CD4-positive, CD25-positive, alpha-beta regulatory T cell (primary cell): ENCODE measurements at places on chromosomes 4 and X. TPM values are rescaled to one million over a fixed set of nuclear protein-coding genes. Genes with fewer than 3 reads are reported as not detected.
A peak's percentile ranks its signal among the peaks of the same experiment; 100 is the strongest.

- H3K36me3 ChIP-seq = peaks cover 27% of the 10 kb centered on the region
- peaks cover 20% of the 10 kb centered on the region for H3K4me1 ChIP-seq
- DNase-seq = no peak
- no peaks in the 10 kb centered on the region for H3K27me3 ChIP-seq
- H3K27ac ChIP-seq = peak overlapping the region; percentile 88
Observed at GRCh38 chr4:125091-125771, 930 bp downstream of the ZNF718 start.

- no peak for DNase-seq
- no peaks in the 10 kb centered on the region for H3K4me1 ChIP-seq
- H3K27me3 ChIP-seq = no peaks in the 10 kb centered on the region
- no peak overlapping the region for H3K27ac ChIP-seq
- H3K36me3 ChIP-seq = no peaks in the 10 kb centered on the region
- peak overlapping the region; percentile 4 for H3K4me3 ChIP-seq
Observed at GRCh38 chr4:52588771-52589591, 70.1 kb downstream of the USP46 start.

DNA sequence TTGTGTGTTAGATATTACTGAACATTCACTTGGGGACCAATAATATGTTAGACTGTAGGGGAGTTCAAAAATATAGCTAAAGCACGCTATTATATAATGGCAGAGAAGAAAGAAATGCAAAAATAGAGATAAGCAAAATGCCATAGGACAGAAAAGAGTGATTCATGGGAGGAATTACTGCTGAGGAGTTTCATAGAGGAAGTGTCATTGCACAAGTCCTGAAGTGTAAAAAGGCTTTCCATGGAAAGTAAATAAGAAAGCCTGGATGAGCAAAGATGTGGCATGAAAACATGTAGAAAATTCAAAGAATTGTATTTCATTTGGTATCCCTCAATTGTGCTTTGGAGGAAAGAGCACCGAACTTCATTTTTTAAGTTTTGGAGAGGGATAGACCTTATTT lies 14.5 kb downstream of the HMGB2 start:
- H3K27ac ChIP-seq = no peak overlapping the region
- no peaks in the 10 kb centered on the region for H3K27me3 ChIP-seq
- H3K36me3 ChIP-seq = peaks cover 21% of the 10 kb centered on the region
- H3K4me1 ChIP-seq = no peaks in the 10 kb centered on the region
- no peak overlapping the region for H3K4me3 ChIP-seq
- no peak for DNase-seq

- DNase-seq = peak; percentile 62
- H3K36me3 ChIP-seq = no peaks in the 10 kb centered on the region
- no peaks in the 10 kb centered on the region for H3K27me3 ChIP-seq
- no peaks in the 10 kb centered on the region for H3K4me1 ChIP-seq
- H3K27ac ChIP-seq = no peak overlapping the region
Observed at GRCh38 chrX:51459125-51459524, 37.3 kb downstream of the NUDT11 start.

DNA sequence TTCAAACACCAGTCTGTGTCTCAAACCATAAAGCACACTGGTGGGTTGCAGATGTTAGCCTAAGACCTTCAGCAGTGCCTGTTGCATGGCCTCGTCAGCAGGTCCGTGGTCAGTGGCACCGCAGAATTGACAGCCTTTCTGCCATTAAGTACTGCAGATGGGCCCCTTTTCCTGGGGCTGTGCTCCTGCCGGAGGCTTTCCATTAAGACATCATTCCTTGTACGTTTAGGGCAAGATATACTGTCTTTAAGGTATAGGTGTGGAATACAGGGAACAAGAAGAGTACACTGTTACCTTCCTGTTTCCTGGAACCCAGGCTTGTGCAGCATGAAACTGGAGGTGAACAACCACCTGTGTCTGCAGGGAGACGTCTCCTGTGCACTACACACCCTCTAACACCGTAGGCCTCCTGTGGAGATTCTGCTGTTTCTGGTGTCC lies 67.9 kb upstream of the WDR1 start:
- H3K4me3 ChIP-seq = no peak overlapping the region
- no peaks in the 10 kb centered on the region for H3K27me3 ChIP-seq
- no peaks in the 10 kb centered on the region for H3K36me3 ChIP-seq
- H3K27ac ChIP-seq = no peak overlapping the region

DNA sequence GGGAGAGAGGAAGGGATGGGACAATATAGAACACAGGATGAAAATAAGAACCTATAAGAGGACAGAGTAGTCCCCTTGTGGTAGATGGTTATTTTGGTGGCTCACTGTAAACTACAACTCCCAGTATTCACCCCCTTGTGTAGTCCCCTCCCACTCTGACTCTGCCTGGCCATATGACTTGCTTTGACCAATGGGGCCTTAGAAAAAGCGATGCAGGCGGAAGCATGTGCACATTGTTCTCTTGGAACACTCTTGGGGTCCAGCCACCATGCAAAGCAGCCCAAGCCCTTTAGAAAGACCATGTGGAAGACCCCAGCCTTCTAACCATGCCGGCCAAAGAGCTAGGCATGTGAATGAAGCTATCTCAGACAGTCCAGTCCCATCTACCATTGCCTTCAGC lies 415.0 kb downstream of the BCOR start:
- no peak overlapping the region for H3K4me3 ChIP-seq
- no peak for DNase-seq
- H3K27me3 ChIP-seq = peaks cover 2% of the 10 kb centered on the region
- no peak overlapping the region for H3K27ac ChIP-seq

DNA sequence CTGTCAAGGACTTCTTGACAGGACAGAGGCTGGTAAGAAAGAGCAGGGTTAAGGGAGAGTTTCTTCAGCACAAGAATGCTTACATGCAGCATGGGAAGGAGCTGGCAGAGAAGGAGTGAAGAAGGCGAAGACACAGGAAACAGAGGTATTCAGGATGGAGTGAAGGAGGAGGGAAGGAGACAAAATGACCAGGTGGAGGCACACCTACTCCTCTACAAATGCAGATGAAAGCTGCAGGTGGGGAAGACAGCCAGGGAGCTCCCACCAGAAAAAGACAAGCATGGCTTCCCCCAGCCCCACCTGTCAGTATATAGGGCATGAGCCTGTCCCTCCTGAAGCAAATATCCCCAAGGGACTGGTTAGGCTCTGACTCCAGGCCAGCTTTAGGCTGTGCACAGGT lies 29.6 kb upstream of the NKRF start:
- H3K4me1 ChIP-seq = no peaks in the 10 kb centered on the region
- H3K36me3 ChIP-seq = peaks cover 74% of the 10 kb centered on the region
- H3K27ac ChIP-seq = peak overlapping the region; percentile 23
- no peak overlapping the region for H3K4me3 ChIP-seq

DNA sequence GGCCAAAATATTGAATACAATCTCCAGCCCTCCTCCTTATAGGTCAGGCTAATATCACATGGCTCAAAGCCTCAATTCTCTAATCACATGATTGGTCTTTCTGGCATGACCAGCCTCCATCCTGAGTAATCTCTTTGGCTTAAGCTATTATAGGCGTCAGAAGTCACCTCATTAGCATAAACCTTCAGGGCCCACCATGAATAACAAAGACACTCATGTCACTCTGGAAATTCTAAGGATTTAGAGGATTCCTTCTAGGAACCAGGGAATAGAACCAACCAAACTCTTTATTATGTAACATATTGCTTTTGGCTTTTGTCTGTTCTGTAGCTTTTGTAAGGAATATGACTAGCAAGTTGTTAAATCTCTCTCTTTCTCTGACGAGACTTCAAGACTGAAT lies 109.2 kb upstream of the IGFBP7 start:
- no peak overlapping the region for H3K27ac ChIP-seq

DNA sequence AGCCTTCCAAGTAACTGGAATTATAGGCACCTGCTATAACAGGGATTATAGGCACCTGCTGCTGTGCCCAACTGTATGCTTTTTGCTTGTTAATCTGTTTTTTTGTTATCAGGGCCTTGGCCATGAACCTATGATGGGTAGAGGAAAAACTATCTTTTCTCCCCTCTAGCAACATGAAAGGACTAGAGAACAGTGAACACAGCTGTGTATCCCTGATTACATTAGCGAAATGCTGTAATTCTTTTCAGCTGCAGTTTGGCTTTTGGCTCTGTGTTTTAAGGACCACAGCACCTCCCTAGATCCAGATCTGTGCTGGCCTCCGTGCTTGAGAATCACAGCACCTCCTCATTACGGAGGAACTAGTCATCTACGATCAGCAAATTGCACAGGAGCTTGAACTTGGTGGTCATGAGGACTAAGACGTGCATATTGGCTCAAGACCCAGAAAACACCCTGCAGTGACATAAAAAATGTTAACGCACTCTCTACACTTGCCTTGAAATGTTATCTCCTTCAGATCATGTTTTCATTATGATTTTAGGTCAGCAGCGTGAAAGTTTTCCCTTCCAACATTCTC lies 57.7 kb upstream of the S100G start:
- H3K27me3 ChIP-seq = no peaks in the 10 kb centered on the region
- DNase-seq = no peak
- no peaks in the 10 kb centered on the region for H3K4me1 ChIP-seq
- H3K27ac ChIP-seq = no peak overlapping the region
- H3K36me3 ChIP-seq = no peaks in the 10 kb centered on the region

- DNase-seq = no peak
- H3K4me3 ChIP-seq = no peak overlapping the region
- peaks cover 10% of the 10 kb centered on the region for H3K36me3 ChIP-seq
Observed at GRCh38 chr4:106305435-106306055, 10.5 kb downstream of the TBCK start.

DNA sequence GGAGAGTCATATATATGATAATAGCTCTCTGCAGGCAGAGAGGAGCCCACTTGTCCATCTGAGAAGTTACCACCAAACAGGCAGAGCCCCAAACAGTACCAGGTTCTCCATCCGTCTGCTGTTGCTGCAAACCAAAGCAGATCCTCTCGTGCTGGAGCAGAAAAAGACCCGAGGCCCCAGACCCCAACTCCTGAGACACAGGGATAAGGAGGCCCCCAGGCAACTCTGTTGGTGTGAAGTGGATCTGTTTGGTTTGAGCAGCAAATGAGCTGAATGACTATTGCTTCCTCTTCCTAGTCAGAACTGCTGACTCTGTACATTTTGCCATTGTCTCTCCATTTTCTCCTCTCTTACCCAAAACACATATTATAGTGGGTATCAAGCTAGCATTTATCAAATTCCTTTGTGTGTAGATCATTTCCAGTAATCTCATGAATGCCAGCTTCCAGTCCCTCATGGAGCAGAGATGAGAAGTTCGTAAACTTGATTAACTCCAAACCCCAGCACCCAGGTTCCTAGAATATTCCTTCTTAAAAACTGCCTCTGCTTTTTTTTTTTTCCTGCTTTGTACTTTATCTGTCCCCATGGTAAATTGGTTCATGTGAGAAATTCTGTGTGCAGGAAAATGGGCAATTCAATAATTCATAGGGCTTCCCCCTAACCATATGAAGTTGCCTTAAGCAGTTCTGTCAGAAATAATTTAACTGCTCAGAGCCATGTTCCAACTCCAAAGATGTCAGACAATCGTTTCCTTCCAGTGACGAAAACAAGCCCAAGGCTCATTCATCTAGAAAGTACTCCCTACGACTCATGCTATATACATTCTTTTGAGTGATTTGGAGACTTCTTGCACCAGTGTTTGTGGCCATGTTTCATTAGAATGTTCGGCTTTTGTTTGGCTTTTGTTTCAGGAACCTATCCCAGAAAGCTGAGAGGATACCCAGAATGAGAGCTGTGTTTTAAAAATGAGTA lies 98.6 kb upstream of the ATXN3L start:
- H3K4me3 ChIP-seq = no peak overlapping the region
- no peak for DNase-seq
- no peaks in the 10 kb centered on the region for H3K36me3 ChIP-seq
- H3K27me3 ChIP-seq = no peaks in the 10 kb centered on the region
- no peaks in the 10 kb centered on the region for H3K4me1 ChIP-seq
- no peak overlapping the region for H3K27ac ChIP-seq

DNA sequence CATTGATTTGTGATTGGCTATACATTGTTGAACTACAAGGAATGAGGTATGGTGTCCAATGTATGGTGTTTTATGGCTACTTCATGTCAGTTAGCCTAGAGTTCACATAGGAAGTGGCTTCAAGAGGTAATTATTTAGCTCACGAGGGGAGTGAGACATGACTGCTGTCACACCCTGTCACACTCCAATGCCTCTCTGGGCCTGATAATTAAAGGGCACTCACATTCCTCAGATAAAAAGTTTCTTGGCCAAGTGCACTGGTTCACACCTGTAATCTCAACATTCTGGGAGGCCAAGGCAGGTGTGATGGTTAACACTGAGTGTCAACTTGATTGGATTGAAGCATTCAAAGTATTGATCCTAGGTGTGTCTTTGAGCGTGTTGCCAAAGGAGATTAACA lies 65.0 kb upstream of the DDX60 start:
- no peak overlapping the region for H3K27ac ChIP-seq
- no peaks in the 10 kb centered on the region for H3K4me1 ChIP-seq
- no peak overlapping the region for H3K4me3 ChIP-seq

DNA sequence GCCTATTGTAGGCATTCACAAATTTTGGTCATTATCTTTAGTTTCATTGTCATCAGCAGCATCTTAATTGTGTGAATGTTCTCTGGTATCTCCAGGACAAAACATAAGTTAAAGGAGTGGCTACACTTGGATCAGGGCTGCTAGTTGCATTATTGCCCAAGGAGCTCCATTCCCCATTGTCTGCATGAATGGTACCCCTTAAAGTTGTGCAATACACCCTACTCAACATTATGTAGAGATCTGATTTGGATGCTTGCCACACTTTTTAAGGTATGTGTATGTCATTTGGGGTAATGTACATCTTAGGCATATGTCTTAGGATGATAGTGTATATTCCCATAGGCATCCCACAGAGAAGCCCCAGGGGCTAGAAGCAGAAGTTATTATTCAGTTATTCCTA lies 2.9 kb downstream of the GRXCR1 start:
- H3K4me3 ChIP-seq = no peak overlapping the region
- no peaks in the 10 kb centered on the region for H3K4me1 ChIP-seq
- no peak overlapping the region for H3K27ac ChIP-seq
- H3K36me3 ChIP-seq = no peaks in the 10 kb centered on the region

The PAGE2 gene
- total RNA-seq = not detected

The CMC4 gene
- 3.7 TPM for total RNA-seq

The PABPC5 gene
- total RNA-seq = not detected

The CXCL1 gene
- not detected for total RNA-seq

The AKAP14 gene
- not detected for total RNA-seq

The FRG2 gene
- not detected for total RNA-seq

The PPID gene
- total RNA-seq = 18.3 TPM
